Endodermal cell (in vitro differentiated cells): ENCODE measurements at places on chromosomes 3 and 15. TPM values are rescaled to one million over a fixed set of nuclear protein-coding genes. Genes with fewer than 3 reads are reported as not detected.
A peak's percentile ranks its signal among the peaks of the same experiment; 100 is the strongest.

Gene AGBL1
- 0.11 TPM in 1 of 3 replicates, not detected in the others for total RNA-seq

Gene LMAN1L
- total RNA-seq = not detected in 2 replicates

Gene FSD2
- not detected in 2 replicates for total RNA-seq

Gene LYZL4
- not detected in 3 replicates for total RNA-seq

Gene IDH2
- total RNA-seq = 41.0 to 51.1 TPM (median 50.8 TPM) in 3 replicates

DNA sequence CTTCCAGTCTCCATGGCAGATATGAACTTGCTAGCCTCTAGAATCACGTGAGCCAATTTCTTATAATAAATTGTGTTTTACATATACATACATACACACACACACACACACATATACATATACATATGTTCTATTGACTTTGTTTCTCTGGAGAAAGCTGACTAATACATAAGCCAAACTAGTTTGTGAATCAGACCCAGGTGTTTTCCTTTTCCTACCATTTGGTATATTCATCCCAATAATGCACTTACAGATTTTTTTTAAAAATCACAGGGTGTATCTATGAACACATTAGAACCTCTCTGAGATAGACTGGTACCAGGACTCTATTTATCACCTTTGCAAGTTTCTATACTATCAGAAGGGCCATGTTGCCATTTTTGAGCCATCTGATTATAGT, 122.9 kb upstream of the KCNH8 start:
- no peaks in the 10 kb centered on the region for H3K27me3 ChIP-seq
- no peak for DNase-seq
- no peaks in the 10 kb centered on the region for H3K36me3 ChIP-seq

DNA sequence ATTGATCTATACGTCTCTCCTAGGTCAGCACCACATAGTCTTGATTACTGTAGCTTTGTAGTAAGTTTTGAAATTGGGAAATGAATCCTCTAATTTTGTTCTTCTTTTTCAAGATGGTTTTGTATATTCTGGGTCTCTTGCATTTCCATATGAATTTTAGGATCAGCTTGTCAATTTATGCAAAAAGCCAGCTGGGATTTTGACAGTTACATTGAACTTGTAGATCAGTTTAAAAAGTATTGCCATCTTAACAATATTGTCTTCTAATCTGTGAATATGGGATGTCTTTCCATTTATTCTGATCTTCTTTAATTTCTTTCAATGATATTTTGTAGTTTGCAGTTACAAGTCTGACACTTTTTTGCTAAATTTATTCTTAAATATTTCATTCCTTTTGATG, 5.6 kb upstream of the PRR23E start:
- H3K36me3 ChIP-seq = no peaks in the 10 kb centered on the region
- no peaks in the 10 kb centered on the region for H3K4me1 ChIP-seq
- H3K4me3 ChIP-seq = no peak overlapping the region
- no peak overlapping the region for H3K27ac ChIP-seq
- DNase-seq = no peak

- H3K36me3 ChIP-seq = no peaks in the 10 kb centered on the region
- no peak overlapping the region for H3K4me3 ChIP-seq
- H3K4me1 ChIP-seq = no peaks in the 10 kb centered on the region
- peaks cover 11% of the 10 kb centered on the region for H3K27me3 ChIP-seq
Measured at GRCh38 chr15:45744236-45744589, 109.4 kb downstream of the SQOR start.

- H3K4me1 ChIP-seq = no peaks in the 10 kb centered on the region
- no peaks in the 10 kb centered on the region for H3K27me3 ChIP-seq
- DNase-seq = no peak
- H3K4me3 ChIP-seq = no peak overlapping the region
- no peak overlapping the region for H3K27ac ChIP-seq
Measured at GRCh38 chr15:78551902-78552301, 11.7 kb downstream of the PSMA4 start.

DNA sequence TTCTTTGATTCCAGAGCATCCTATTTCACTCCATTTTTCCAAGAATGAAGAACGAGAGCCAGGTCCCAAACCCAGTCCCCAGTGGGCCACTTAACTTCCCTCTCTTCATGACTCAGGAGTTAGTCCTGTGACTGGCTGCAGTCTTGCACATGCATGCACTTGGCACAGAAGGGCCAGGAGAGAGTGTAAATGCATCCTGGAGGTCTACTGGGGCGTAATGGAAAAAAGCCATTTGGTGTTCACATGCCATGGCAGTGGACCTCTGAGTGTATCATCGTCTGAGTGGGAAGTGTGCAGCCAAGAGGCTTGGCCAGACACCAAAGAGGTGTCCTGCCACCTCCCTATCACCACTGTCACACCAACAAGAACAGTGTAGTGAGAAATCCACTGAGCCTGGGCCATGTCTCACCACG, 15.1 kb upstream of the RFTN1 start:
- H3K27ac ChIP-seq = no peak overlapping the region
- H3K4me1 ChIP-seq = peaks cover under 1% of the 10 kb centered on the region
- no peak for DNase-seq

- peak within 1 kb of the TSS; percentile 45 for H3K27ac ChIP-seq
- H3K36me3 ChIP-seq = no peaks in the 10 kb centered on the region
- DNase-seq = peak; percentile 78
Measured at GRCh38 chr15:84981711-84982300, at the start of gene PDE8A. Gene PDE8A (plus strand): TSS chr15:84981856. CDS start chr15:84982163, 307 bp downstream.

- no peak for DNase-seq
- H3K36me3 ChIP-seq = no peaks in the 10 kb centered on the region
- H3K27me3 ChIP-seq = no peaks in the 10 kb centered on the region
- H3K4me1 ChIP-seq = peaks cover 7% of the 10 kb centered on the region
Measured at GRCh38 chr15:91515188-91515754, 338.2 kb upstream of the SLCO3A1 start.
